ENCODE measurements at places on chromosomes 3 and 15. TPM values are rescaled to one million over a fixed set of nuclear protein-coding genes. Genes with fewer than 3 reads are reported as not detected.

Gene CSPG5
- 0.22 TPM for total RNA-seq

Gene RTP3
- not detected for total RNA-seq

Gene TRIM42
- not detected for total RNA-seq

DNA sequence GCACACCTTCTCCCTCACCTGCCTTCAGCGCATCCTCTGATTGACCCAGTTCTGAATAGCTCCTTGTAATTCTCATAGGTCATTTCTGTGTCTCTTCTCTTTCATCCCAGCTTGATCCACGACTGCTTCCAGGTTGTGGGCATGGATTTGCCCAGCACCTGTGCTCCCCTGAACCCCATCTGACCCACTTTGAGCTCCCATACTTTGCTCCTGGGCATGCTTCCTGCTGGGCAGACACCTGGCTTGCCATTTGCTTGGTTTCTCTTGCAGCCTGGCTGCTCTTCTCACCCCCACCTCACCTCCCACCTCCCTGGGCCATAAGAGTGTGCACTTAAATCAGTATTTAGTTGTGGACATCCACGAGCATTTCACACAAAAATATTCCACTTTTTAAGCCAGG, 635.5 kb downstream of the TBL1XR1 start:
- DNase-seq, result no peak

DNA sequence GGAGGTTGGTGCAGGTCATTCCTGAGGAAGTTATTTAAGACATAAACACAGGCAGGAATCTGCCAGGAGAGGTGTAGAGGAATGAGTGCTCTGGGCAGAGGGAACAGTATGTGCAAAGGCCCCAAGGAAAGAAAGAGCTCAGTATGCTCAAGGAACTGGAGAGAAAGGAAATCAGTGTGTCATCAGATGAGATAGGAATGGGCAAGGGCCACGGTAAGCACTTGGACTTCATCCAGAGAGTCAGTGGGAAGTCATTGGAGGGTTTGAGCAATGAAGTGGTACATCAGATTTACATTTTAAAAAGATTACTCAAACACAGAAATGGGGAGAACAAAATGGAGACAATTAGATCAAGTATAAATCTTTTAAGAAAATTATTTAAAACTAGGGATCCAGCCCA, 272.2 kb downstream of the ADAMTSL3 start:
- DNase-seq, result no peak

DNA sequence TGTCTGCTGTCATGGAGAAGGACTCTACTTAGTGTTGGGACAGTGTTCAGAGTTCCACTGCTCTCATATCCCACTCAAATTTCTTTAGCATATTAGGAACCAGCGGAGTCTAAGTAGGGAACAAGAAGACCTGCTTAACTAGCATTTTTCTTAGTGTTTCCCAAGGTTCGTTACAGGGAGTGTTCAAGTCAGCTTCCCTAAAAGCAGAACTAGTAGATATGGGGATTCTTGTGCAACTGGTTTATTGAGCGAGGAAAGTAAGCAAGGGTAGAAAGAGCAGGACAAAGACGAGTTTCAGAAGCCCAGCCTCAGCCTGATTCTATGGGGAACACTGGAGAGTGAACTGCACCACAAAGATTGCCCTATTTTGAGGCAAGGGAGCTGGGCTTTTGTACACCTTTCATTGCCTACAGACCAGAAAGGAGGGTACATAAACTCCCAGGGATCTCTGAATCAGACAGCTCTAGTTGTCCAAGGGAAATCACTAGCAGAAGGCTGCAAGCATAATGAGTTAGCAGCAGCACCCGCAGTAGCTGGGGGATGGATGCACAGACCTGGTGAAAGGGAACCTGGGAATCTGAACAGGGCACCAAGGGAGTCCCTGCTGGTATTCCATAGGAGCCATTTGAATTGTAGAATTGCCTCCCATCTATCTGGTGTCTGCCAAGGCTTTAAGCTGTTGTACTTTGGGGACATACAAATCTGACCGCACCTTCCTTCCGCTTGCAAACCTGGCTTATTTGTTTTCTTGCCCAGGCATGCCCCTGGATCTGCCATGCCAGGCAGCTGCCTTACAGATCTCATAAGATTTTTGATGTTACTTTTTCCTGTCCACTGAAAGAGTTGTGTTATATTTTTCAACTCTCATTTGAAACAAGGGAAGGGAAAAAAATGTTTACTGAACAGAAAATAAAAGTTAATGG, 15.1 kb downstream of the CMTM7 start:
- no peak for DNase-seq

DNA sequence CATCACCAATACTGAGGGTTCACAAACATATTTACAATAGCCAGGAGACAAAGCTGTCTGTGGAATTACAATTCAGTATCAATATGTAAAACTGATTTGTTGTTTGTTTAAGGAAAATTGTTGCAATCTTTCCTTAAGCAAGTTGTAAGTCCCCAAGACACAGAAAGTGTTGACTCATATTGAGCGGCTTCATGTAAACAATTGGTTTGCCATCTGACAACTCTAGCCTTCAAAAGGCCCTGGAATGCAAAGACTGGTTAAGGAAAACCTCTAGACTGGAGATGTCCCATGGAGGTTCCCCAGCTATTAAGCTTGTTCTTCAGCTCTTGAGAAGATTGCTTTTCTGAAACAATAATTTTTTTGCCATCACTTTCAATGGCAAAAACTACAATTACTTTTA, 283.7 kb upstream of the PROK2 start:
- DNase-seq, result no peak

DNA sequence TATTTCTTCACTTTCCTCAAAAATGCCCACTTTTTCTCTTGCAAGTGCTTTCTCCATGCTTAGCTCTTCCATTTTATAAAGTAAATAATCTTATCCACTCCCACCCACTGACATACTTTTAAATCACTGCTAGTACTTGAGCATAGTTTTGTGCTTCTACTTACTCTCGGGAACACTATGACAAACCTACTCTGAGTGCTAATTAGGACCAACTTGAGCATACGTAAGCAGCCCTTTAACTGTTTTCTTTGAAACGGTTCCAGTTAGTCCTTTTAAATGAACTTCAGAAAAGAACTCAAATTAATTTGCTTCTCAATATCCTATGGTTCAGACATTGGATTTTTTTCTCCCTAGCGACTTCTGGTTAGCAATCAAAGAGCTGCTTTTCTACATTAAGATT, 280.0 kb upstream of the SOX2 start:
- DNase-seq, result no peak

GRCh38 chr3:148319161-148319915, 378.4 kb upstream of the AGTR1 start:
- peak; percentile 2 for DNase-seq
